Stimulated activated CD8-positive, alpha-beta memory T cell treated with anti-CD3 and anti-CD28 coated beads, Interleukin-15, amount 100 ng/mL, for 24 hours (primary cell): ENCODE measurements at places on chromosomes 1 and 21.
A peak's percentile ranks its signal among the peaks of the same experiment; 100 is the strongest.

DNA sequence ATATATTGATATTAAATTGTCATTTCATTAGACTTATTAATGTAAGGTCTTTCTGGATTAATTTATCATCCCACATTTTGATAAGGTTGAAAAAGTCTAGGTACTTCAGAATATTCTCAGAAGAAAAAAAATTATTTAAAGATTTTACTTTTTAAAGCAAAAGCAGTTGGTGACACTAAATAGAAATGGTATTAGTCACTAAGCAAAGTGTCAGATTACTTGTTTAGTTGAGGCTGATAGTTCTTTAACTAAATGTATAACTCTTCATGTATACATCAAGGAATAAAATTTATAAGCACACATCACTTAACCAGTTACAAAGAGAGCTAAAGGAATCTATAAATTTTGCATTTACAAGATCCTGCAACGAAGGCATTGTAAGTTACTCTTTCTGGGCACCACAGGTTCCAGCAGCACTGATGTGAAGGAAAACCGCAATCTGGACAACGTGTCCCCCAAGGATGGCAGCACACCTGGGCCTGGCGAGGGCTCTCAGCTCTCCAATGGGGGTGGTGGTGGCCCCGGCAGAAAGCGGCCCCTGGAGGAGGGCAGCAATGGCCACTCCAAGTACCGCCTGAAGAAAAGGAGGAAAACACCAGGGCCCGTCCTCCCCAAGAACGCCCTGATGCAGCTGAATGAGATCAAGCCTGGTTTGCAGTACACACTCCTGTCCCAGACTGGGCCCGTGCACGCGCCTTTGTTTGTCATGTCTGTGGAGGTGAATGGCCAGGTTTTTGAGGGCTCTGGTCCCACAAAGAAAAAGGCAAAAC, 101.1 kb downstream of the ADARB1 start:
- DNase-seq = no peak

- no peak for DNase-seq
These were observed 7.4 kb downstream of the SOX13 start for GRCh38 chr1:204080163-204080903.

- no peak for DNase-seq
These were observed 16.9 kb downstream of the CAP1 start for GRCh38 chr1:40057310-40058030.

DNA sequence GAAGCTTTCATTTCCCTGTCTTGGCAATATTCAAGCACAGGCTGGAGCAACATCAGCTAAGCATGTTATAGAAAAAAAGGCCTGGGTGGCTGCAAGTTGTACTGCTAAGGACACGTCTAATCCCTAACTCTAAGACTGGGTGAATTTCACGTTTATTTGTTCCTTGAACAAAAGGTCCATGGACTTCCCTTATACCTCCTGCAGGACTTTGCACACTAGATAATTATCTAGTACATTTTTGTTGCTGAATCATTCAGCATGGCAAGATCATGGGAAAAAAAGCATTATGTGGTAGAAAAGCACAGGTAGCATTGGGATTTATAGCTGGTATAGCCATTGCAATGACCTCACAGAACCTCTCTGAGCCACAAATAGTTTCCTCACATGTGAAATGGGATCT, 130.7 kb upstream of the DMRTA2 start:
- no peak for DNase-seq

- no peak for DNase-seq
These were observed 89.4 kb downstream of the ABCA4 start for GRCh38 chr1:94031591-94031990.

- peak; percentile 61 for DNase-seq
These were observed 30.3 kb downstream of the CD48 start for GRCh38 chr1:160681066-160681890.

DNA sequence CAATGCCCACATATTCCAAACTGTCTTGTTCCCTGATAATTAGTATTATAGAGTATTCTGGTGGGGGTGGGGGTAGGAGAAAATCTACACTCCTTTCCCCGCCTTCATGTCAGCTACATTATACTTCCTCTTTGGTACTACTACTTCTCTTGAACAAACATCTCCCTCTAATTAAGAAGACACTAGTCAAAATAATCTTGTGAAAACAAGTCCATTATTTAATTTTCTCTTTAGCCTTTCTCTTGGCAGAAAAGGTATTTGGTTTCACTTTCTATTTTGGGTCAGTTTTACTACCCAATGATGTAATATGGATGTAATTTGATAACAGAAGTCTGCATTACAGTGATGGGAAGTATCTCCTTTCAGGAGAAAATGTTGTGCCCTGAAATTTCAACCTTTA, 22.5 kb downstream of the NTMT2 start:
- DNase-seq = no peak

GRCh38 chr1:223531742-223532341, 133.7 kb downstream of the CAPN8 start:
- DNase-seq = no peak

DNA sequence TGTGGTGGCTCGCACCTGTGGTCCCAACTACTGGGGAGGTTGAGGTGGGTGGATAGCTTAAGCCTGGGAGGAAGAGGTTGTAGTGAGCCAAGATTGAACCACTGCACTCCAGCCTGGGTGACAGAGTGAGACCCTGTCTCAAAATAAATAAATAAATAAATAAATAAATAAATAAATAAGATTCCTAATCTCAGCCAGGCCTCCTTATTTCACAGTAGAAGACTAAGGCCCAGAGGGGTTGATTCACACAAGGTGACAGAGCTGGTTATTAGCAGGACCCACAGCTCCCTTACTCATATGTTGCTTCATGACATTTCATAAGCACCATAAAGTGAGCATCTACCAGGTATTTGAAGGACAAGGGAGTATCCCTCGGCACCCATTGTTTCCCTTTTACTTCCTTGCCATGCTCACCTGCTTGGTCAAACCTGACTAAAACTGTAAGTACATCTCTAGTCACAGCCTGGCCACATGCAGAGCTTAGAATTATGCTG, 32.7 kb downstream of the ALG14 start:
- no peak for DNase-seq

GRCh38 chr1:56057466-56058405, 521.6 kb downstream of the PLPP3 start:
- no peak for DNase-seq

GRCh38 chr1:147272042-147272441, 29.6 kb downstream of the CHD1L start:
- DNase-seq = no peak

GRCh38 chr1:105368446-105368845, 1618.7 kb downstream of the AMY1C start:
- no peak for DNase-seq

DNA sequence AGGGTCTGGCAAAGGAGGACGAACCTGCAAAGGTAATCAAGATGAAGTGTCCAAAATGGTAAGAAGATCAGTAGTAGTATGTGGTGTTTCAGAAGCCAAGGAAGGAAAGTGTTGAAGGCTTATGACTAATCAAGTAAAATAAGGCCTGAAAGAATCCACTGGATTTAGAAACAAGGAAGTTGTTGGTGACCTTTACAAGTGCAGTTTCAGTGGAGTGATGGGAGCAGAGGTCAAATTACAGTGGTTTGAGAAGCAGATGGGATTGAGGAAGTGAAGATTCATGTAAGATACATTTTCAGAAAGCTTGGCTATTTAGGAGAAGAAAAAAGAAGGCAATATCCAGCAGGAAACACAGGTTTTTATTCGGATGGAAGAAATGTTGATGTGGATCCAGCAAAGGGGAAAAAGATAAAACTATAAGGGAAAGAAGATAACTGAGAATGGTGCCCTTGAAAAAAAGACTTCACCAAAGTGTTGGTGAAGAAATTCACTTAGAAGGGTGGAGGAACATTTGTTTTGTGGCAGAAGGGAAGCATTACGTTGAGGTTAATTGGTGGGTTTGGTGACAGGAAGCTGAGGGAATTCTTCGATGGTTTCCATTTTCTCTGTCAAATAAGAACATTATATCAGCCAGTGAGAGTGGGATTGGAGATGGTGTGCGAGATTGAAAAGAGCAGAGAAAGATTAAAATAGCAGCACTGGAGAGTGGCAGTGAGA, 2.1 kb downstream of the ARMH1 start:
- DNase-seq = no peak

DNA sequence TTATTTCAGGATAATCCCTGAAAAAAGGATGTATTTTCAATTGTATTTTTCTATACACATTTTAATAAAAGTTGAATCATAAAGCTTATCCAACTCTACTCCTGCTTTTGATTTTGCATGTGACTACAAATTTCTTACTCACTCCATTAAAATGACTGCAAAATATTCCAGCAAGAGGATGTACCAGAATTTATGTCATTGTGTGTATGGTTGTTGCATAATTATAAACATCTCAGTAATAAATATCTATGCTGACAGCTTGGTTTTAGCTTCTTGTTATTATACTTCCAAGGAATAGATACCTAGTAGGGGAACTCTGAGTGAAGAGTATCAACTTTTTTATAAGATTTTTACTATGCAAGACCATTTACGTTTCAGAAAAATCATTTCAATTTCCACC, 463.2 kb upstream of the RUNX1 start:
- no peak for DNase-seq

DNA sequence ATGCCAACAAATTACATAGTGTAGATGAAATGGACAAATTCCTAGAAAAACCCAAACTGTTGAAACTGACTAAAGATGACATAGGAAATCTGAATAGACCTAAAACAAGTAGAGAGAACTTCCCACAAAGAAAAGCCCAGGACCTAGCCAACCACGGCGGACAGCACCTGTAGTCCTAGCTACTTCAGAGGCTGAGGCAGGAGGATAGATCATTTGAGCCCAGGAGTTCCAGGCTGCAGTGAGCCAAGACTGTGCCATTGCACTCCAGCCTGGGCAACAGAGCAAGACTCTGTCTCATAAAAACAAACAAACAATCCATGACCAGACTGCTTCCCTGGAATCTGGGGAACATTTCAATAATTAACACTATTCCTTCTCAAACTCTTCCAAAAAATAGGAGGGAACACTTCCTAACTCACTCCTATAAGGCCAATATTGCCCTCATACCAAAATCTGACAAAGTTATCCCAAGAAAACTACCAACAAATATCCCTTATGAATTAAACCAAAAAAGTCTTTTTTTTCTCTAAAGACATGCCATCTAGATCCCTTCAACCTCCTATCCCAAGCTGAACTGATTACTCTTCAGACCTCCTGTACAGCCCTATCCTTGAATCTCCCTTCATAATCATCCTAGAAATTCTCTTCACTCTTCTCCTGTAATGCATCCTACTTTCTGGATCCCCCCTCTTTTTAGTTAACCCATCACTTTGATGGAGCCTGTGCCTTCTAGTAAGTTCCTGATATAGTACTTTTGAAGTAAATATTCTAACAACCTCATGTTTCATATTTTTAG, 15.5 kb downstream of the ZNF644 start:
- no peak for DNase-seq

- DNase-seq = no peak
These were observed 54.1 kb downstream of the RUNX1 start for GRCh38 chr21:34994766-34995631.

DNA sequence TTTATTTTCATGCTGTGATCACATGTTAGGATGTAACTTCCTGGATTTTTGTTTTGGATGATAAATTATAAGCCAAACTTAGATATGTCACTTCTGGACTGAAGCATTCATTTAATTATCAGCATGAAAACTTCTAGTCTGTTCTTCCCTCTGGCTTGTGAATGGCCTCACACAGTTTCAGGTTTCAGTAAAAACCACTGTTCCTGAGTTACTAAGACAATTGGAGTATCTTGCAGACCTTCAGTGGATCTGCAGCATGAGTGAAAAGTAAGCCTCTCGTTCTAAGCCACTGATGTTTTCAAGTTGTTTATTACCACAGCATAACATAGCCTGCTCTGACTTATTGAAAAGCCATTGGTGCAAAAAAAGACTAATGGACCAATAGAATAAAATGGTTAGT, 55.3 kb upstream of the RGS21 start:
- DNase-seq = no peak

DNA sequence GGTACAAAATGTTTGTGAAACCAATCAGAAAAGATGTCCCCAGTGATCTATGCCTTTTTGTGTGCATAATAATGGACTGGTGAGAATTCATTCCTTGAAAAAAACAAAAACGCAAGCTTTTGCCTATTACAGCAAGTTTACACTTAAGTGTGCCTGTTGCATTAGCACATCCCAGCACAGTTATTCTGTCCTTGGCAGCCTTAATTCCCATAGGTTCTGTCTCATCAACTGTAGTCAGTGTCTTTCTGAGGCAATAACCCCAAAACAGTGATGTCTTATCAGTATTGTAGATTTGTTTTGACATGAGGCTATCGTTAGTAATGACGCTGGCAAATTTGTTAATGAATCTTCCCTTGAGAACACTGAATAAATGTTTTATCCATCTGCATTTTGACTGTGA, 109.9 kb upstream of the KCTD3 start:
- no peak for DNase-seq

DNA sequence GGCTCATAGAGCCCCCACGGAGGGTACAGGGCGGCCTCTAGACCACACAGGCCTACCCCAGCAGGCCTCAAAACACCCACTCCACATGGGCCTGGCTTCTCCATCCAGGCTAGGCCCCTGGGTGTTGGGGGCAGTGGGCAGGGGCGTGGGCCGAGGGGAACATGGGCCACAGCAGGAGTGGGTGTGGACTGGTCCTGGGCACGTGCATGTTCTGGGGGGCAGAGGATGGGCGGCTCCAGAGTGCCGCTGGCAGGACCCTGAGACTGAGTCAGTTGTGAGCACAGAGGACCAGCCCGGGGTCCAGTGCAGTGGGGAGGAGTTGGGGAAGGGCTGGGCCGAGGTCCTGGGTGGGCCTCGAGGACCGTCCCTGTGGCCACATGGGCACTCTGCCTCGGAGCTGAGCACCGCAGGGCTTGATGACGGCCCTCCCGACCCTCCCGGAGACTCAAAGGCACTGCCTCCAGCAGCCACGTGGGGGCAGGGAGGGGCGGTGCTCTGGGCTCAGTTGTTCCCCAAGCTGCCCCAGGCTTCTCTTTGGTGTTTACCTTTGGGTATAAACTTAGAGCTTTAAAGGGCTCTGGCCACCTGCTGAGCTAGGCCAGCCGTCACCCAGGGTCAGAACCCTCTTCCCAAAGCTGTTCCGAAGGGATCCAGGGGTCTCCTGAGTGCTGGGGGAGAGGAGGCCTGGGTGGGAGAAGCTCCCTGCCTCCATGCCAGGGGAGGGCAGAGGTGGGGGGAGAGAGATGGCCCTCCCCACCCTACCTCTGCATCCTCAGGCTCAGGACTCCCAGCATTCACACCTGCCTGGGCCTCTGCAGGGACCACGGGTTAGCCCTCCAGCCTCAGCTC, 79.9 kb downstream of the MORN1 start:
- no peak for DNase-seq

DNA sequence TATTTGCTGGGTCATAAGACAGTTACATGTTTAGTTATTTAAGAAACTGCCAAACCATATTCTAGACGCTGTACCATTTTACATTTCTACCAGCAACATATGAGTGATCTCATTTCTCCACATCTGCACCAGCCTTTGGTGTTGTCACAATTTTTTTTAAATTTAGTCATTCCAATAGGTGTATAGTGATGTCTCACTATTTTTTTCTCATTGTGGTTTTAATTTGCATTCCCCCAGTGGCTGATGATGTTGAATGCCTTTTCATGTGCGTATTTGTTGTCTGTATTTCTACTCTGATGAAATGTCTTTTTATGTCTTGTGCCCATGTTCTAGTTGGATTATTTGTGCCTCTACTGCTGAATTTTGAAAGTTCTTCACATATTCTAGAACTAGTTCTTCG, 38.4 kb downstream of the NFASC start:
- no peak for DNase-seq
